ENCODE measurements at places on chromosomes 4 and X.

DNA sequence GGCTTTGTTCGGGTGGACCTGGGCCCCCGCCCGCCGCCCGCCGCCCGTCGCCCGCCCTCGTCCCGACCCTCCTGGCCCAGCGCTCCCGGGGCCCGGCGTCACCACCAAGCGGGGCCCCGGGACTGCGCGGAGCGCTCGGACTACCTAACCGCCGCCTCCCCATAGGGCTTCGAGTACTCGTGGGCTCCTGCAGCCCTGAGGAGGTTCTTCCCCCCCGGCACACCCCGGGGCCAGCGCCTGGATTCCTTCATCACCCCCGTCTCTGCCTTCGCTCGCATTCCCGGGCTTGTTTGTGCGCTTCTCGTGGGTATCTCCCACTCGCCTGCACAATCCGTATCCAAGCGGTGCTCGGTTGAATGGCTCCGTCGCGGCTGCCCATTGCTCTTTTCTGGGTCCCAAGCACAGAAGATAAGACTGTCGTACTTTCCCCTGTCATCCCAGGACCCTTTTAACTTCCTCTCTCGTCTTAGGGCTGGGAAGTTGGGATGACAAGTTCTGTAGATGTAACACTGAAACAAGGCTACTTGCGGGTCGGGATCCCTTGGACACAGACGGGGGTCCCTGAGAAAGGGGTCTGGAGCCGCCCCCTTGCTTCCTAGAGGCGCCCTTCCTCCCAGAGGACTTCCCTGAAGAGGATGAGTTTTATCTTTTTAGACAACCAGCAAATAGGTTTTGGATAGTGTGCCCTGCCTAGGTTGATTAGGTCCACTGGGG, 565 bp downstream of the MOB1B start:
- DNase-seq = no peak

DNA sequence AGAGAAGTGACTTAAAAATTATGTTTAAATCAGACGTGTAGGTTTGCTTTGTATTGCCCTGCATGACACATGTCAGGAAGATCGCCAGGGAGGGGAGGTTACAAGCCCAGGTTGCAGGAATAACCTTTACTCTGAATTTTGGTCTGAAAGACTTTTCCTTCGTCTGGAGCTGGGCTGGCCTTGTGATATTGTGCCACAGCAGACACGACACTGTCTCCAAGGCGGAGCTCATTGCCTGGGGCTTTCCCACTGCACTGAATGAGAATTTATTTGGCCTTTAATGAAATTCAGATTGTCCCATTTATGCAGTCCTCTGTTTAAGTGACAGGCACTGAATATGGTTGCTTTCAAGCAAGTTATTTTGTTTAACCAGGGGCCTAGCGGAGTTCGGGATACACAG, 45.1 kb downstream of the RHOH start:
- no peak for DNase-seq

GRCh38 chr4:72218953-72219352, 187.2 kb downstream of the NPFFR2 start:
- DNase-seq = no peak

DNA sequence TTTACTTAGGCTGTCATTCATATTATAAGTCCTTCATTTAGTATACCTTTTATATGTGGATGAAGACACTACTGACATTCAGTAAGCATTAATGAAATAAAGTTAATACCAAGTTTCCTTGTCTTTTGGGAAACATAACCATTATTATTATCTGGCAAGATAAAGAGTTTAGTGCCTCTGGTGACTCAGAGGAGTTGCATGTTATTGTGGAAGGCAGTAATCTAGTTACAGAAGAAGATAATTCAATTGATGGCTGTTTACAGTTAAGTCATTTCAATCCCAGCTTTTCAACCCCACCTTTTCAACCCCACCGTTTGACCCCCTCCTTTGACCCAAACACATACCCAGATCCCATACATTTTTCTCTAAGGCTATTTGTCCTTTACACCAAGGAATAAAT, 143.8 kb downstream of the FANCB start:
- no peak for DNase-seq

DNA sequence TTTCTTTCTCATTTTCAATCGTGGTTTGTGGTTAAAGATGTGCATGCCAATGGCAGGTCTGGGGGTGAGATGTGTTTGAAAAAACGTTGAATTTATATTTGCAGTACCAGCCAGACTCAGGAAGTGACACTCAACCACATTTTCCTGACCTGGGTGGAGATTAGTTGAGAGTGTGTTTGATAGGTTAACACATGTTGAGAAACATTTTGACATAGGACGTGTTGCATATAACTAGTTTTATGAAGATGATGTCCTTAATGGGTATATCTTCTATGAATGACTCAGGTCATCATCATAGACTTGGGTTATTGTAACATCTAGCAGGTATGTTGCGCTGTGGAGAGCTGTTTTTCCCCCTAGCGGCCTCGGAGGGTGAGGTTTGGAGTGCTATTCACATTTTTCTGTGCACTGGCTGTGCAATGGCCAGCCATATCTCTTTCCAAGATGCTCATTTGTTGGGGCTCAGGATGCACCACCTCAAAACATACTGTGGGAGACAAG, 21.7 kb upstream of the CD38 start:
- DNase-seq = no peak

GRCh38 chrX:7943600-7944245, 16.5 kb upstream of the PNPLA4 start:
- no peak for DNase-seq

- no peak for DNase-seq
Observed at GRCh38 chrX:53263597-53264094, 17.7 kb downstream of the IQSEC2 start.

DNA sequence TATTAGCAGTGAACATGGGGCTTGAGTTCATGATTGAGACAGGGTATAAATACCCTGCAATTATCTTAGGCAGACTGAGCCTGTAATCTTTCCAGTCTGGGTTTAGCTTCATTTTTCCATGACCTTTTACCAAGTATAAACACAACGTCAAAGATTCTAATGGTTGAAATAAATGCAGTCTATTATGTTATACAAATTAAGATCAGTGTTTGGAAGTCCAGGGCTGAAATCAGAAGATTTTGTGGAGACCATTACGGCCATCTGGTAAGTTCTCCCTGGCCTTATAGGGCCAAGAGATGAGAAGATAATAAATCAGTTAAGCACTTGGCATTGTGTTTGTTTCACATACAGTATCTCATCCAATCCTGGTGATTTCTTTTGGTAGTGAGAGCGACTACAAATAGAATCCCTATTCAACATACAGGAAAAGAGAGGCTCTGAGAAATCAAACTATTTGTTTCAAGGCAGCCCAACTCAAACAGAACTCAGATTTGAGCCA, 425.8 kb downstream of the PACRGL start:
- no peak for DNase-seq

GRCh38 chrX:51853251-51853650, 40.2 kb upstream of the MAGED1 start:
- DNase-seq = no peak

GRCh38 chr4:77601614-77602187, 3.9 kb upstream of the CXCL13 start:
- no peak for DNase-seq

DNA sequence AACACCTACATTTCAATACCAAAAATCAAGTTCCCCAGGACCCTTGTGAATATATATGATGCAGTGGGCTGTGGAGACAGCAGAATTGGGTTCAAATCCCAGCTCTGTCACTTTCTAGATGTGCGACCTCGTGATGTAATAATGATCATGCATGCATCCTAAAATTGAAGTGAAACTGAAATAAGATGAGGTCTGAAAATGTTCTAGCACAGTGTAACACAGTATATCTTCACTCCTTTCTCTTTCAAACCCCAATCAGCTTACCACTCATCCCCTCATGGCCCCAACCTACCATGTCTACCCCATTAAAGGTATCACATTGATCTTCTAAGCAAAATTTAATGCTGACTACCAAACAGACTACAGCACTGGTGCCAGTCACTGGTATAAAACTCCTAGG, 69.9 kb upstream of the BRS3 start:
- no peak for DNase-seq

DNA sequence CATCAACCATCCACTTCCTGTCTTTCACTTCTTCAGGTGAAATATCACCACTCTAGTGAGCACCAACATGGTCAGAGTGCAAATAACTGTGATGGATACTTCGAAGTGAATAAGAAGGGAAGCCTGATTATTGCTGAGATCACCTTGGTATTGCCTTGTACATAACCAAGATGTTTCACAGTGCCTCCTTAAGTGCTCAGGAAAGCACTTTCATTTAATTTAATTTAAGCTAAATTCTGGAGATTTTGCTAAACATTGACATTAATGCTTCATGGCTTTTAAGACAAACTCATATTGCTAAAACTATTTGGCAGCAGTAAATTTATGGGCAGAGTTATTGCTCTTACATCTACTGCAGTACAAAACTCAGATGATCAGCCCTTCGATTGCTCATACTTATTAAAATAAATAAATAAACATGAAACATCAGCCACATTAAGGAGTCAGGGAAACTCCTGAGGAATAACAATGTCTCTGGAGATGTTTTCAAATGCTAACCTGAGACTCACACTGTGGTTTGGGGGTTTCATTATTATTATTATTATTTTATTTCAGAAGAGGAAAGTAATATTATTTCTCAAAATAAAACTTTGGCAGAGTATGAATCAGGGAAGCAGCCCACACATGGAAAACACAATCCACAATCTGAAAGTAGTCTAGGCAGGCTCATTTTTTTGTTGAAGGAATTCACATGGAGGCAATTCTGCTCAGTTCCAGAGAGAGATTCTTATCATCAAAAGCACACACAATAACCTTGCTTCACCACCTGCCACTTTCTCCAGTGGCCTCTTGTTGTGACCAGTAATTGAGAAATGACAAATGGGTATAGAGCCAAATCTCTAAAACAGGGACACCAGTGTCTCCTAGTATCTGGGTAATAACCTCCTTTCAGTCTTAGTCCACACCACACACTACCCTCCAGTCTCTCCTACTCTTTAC, 344.2 kb downstream of the MAPK10 start:
- no peak for DNase-seq

GRCh38 chr4:71132486-71132885, 139.0 kb downstream of the DCK start:
- no peak for DNase-seq

DNA sequence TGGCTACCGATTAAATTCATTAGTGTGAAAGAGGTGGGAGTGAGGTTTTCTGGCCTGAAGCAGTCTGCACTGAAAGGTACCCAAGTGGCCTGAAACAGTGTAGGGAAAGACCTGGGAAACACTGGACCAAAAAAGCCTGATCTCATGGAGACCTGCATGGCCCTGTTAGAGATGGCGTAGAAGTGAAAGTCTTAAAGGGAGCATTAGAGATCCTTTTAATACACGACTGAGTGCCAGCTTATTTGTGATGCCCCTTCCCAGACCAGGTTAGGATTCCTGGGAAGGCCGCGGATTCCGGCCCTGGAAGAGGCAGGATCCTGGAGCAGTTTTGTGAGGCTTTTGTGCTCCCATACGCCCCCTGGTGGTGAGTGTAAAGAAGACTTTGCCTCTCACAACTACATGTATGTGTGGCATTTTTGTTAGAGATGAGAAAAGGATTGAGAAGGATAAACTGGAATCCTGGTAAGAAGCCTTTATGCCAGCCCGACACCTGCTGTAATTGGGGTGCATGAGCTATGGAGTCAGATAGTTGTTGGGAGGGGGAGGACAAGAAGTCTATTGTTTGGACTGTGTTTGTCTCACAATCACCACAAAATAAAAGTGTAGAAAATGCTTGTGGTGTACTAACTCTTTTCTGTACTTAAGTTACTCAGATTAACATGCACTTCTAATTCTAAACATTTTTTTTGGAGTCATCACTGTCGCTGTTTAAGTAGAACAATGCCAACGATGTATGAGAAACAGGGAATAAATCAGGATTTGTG, 54.0 kb downstream of the JADE1 start:
- peak; percentile 34 for DNase-seq

- no peak for DNase-seq
Observed at GRCh38 chr4:83631066-83631465, 95.2 kb downstream of the GPAT3 start.

DNA sequence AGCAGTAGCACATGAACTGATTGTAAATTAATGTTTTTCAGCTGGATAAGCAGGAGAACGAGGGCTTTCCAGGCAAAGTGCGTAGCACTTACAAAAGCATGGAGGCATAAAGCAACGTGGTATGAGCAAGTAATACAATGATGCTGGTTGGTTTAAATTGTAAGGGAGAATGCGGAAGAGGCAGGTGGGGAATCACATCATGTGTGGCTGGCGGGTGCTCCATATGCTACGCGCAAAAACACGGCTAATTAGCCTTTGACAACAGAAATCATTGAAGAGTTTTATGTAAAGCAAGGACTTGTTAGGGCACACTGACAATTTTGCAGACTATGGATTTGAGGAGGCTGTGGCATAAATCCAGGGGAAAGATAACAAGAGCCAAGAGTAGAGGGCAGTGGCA, 14.6 kb downstream of the SYTL4 start:
- DNase-seq = peak; percentile 1

GRCh38 chrX:108590496-108590895, 145.9 kb downstream of the IRS4 start:
- no peak for DNase-seq

DNA sequence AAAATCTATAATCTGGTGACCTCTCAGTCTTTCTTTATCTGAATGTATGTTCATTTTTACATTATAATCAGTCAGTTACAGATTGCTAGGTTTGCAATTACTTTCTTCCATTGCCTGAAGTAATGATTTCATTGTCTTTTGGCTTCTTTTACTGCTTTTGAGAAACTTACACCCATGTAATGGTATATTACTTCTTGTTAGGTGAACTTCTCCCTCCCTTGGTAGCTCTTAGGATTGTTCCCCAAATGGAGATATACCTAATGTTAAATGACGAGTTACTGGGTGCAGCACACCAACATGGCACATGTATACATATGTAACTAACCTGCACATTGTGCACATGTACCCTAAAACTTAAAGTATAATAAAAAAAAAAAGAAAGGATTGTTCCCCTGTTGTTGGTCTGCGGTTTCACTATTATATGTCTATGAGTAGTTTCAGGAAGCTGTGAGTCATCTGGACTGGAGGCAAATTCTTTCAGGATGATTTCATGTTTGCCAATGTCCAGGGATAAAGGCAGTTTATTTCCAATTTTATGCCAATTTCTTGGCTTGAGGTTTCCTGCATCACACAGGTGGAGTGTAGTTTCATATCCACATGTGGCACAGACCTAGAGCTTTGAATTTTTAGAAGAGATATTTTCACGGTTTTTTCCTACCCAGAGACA, 21.8 kb downstream of the SPANXC start:
- DNase-seq = no peak

DNA sequence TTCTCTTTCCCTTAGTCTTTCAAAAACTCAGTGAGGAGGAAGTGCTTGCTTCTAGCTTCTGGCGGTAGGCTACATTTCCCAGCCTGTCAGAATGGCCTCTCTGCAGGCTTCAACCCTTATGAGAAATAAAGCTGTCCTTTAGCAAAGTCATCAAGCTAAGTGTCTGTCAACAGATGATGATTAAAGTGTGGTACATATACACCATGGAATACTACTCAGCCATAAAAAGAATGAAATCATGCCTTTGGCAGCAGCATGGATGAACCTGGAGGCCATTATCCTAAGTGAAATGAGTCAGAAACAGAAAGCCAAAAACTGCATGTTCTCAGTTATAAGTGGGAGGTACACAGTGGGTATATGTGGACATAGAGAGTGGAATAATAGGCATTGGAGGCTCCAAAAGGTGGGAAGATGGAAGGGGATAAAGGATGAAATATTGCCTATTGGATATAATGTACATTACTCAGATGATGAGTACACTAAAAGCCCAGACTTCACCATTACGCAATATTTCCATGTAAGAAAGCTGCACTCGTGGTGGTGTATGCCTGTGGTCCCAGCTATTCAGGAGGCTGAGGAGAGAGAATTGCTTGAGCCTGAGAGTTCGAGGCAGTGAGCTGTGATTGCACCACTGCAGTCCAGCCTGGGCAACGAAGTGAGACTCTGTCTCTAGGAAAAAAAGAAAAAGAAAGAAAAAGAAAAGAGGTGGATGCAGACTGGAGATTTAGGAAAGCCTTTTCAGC, 7.9 kb downstream of the TRIM2 start:
- DNase-seq = no peak
